ENCODE measurements at places on chromosomes 1 and 21.

DNA sequence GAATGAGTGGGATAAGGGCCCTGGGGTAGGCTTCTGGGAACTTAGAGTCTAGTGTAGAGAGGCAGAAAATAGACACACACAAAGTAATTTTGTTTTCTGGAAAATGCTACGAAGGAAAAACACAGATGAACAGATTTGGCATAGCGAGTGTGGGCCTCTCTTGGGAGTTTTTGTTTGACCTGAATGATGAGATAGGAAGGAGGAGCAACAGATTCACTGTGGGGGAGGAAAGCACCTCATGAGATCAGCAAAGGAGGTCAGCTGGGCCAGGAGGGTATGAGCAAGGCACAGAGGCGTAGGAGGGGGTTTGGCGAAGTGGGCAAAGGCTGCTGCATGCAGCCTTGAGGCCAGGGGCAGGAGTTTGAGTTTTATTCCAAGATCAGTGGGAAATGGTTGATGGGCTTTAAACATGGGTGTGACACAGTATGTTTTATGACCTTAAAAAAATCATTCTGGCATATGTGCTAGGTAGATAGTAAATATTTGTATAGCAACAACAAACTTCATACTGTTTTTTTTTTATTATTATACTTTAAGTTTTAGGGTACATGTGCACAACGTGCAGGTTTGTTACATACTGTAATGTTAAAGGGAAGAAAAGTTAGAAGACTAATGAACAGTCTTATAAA lies 57.9 kb downstream of the FGGY start:
- DNase-seq: no peak

- DNase-seq: no peak
Observed at GRCh38 chr1:53410100-53410541, 49.1 kb upstream of the DMRTB1 start.

- DNase-seq: no peak
Observed at GRCh38 chr1:242100921-242101320, 102.0 kb upstream of the MAP1LC3C start.

GRCh38 chr1:32247983-32248889 lies 1.2 kb downstream of the FAM167B start:
- peak; percentile 50 for DNase-seq

- peak; percentile 52 for DNase-seq
Observed at GRCh38 chr1:12166834-12167492, at the start of gene TNFRSF1B. Gene TNFRSF1B, plus strand, starts transcription at chr1:12166991. Its CDS starts 101 bp downstream, at chr1:12167092.

GRCh38 chr1:112702067-112702395 lies 4.9 kb downstream of the RHOC start:
- DNase-seq: no peak

DNA sequence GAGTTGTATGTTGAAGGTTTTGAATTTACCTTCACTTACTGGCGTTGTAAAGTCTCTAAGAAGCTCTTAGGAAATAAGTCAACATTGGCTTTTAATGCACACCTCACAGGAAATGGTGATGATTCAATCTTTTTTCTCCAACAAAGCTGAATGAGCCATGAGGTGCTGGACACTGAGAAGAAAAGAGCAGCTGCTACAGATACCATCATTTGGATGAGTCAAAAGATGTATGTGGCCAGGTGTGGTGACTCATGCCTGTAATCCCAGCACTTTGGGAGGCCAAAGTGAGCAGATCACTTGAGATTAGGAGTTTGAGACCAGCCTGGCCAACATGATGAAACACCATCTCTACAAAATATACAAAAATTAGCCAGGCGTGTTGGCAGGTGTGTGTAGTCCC lies 3.3 kb upstream of the IL23R start:
- DNase-seq: no peak

DNA sequence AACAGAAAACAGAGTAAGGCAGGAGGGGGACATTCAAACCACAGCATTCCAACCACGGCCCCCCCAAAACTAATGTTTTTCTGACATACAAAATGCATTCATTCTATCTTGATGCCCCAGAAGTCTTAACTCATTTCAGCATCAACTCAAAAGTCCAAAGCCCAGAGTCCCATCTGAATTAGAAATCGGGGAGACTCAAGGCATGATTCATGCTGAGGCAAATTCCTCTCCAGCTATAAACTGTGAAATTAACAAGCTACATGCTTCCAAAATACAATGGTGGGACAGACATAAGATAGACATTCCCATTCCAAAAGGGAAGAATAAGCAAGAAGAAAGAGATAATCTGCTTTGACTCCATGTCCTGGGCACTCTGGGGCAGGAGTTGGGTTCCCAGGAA lies 73.9 kb downstream of the KCNJ15 start:
- no peak for DNase-seq

DNA sequence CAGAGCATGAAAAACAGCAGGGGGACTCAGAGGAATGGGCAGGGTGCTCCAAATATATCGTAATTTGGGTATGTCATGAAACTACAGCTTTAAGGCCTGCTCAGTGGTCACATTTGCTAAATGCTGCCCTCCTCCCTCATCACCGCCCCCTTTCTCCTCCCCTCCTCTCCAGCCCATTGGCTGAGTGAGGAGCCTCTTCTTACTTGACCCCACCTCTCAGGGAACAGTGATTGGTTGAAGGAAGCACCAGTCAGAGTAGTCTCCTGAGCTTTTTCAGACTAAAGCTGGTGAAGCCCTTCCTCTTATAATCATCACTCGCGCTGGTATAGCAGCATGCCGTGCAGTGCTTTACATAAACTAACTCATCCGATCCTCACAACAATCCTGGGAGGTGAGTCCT lies 10.0 kb upstream of the TTC39A start:
- no peak for DNase-seq

DNA sequence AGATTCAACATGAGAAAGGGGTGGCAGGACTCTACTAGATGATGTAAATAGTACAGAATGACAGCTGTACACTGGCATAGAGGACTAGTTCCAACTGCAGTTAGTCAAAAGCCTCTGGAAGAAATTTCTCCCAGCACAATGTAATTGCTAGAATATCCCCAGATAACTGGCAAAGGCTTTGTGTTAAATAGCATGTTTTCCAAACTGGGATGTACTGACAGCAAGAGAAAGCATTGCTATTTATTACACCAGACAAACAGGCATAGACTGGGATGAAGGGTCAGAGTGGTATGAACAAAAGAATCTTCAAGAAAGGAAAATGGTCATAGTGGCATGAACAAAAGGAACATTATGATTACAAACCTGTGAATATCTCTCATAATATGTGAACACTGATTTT lies 115.9 kb upstream of the CXADR start:
- no peak for DNase-seq

- DNase-seq: no peak
Observed at GRCh38 chr21:41675574-41675973, 91.3 kb downstream of the RIPK4 start.

- no peak for DNase-seq
Observed at GRCh38 chr1:2417083-2417832, 4.9 kb upstream of the PEX10 start.

DNA sequence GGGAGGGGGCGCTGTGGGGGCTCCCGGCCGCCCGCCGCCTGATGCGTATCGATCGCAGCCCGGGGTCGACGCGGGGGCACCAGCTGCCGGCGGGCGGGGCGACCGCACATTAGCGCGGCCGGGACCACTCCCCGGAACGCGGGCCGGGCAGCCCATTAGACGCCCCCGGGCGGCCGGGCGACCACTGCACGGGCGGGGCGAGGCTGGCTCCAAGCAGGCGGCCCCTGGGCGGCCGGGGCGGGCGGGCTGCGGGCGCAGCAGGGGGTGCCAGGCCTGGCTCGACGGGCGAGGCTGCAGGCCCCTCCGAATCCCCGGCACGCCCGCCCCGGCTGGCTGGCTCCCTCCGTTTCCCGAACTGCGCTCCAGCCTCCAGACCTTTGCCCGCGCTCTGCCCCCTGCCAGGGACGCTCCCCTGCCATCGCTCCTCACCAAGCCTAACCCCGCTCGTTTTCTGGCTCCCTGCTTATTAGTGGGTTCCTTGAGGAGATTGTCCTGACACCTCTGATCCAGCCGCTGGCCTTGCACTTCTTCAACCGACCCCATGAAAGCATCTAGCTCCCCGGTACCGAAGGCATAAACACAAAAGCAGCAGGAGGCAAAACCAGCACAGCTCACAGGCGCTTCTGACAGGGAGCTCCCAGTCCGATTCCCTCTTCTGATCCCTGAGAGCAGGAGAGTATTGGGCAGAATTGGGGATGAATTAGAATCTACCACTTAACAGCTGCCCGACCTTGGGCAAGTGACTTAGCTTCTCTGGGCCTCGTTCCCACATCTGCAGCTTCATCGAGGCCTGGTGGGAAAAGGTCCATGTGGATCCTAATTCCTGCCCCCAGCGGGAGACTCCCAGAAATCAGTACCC lies 92.6 kb upstream of the CASZ1 start:
- no peak for DNase-seq

GRCh38 chr1:16924216-16924918 lies 2.6 kb downstream of the CROCC start:
- no peak for DNase-seq

DNA sequence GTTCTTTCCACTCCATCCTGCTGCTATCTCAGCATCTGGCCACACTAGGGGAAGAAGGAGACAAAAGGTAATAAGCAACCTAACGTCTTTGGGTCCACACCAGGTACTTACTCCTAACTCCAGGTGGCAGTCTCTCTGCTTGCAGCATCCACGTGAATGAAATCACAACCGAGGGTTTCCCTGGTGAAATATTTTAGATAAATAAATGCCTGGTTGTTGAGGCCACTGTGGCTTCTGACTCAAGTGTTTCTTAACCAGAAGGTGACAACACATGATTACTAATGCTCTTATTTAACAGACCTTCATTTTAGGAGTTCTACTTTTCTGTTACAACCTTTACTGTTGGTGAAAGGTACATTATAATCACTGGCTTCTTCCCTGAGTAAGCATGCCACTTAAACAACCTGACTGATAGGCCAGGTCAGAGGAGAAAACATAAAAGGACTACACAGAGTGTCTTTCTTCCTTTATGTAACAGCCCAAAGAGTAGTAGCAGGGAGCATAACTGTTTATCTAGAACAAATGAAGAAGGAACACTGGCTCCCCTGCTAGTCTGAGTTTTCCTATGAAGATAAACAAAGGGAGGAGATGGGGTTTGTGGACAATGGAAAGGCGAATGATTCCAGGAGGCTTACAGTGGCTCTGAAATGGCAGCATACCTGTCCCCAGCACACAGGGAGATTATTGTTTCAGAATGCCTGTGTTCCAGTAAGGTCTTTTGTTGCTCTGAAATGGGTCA lies 59.9 kb downstream of the SYT6 start:
- DNase-seq: no peak

DNA sequence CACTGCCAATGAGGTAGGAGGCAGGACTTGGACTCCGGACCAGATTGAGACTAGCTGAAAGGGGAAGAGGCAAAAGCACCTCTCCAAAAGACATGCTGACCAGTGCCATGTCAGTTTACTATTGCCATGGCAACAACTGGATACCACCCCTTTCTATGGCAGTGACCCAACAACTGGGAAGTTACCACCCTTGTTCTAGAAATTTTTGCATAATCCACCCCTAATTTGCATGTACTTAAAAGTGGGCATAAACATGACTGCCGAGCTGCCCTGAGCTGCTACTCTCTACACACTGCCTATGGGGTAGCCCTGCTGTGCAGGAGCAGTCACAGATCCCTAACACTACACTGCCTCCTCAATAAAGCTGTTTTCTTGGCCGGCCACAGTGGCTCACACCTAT lies 19.0 kb upstream of the SLC6A9 start:
- no peak for DNase-seq

GRCh38 chr21:19603011-19603593 lies 1199.5 kb upstream of the TMPRSS15 start:
- no peak for DNase-seq

DNA sequence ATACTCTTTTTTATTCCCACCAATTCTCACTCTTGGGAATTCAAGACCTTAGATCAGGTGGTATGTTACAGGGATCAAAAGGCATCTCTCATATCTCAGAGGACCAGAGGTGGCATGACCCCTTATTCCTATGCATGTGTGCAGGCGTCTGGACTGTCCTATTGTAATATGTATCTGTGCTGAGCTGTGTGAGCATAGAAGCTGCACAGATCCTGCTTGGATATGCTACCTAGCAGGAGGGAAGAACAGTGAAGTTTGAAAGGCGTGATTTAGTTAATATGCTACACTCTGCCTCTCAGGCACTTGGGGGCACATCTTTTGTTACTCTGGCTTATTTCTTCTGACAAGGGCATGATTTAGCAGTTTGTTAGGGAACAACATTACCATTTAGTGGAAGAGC lies 86.7 kb upstream of the ZRANB2 start:
- no peak for DNase-seq

DNA sequence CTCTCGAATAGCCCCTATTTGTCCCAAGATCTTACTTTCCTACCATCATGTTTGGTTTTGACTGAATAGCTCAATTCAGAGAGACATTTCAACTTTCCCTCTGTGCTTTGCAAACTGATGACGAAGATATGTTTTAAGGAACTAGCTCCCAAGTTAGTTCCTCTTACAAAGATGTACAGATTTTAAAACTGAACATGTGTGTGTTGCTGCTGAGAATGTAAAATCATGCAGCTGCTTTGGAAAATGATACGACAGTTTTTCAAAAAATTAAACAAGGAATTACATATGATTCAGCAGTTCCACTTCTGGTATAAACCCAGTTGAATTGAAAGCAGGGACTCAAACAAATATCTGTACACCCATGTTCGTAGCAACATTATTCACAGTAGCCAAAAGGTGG lies 33.6 kb downstream of the KIF26B start:
- DNase-seq: no peak

GRCh38 chr1:210328032-210328745 lies 513 bp upstream of the HHAT start:
- no peak for DNase-seq

GRCh38 chr1:217389895-217390294 lies 241.0 kb downstream of the GPATCH2 start:
- no peak for DNase-seq

DNA sequence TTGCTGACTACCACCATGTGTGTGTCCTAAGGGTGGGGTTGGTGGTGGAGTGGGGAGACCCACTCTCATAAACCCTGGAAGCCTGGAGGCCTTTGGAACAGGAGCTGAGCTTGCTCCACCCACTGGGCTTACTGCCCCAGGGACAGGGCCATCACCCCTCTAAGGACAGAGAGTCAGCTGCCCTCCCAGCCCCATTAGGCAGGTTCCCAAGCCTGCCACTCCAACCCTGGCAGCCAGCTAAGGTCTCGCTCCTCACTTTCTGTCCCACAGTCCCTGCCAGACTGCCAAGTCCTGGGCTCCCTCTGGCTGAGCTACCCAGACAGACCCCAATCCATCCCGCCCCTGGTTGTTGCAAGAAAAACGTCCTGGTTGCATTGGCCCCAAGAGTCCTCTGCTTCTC lies 3.8 kb downstream of the NT5C1A start:
- DNase-seq: no peak

- DNase-seq: no peak
Observed at GRCh38 chr1:24805534-24806301, 60.5 kb downstream of the CLIC4 start.

DNA sequence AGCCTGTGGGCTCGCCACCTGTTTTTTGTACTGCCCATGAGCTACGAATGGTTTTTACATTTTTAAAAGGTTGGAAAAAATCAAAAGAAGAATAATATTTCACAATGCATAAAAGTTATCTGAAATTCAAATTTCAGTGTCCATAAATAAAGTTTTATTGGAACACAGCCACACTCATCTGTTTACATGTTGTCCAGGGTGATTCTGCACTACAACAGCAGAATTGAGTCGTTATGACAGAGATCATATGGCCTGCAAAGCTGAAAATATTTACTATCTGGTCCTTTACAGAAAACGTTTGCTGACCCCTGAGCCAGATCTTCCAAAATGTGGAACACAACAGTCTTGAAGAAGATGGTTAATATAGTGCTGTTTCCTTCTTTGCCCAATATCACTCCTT lies 89.4 kb downstream of the TM2D1 start:
- no peak for DNase-seq

Data from stimulated activated CD4-positive, alpha-beta T cell treated with anti-CD3 and anti-CD28 coated beads, Interleukin-15, amount 100 ng/mL, for 1 hour (primary cell).